ENCODE measurements at places on chromosomes 2 and 18.

GRCh38 chr18:46173393-46174341 lies 69.5 kb downstream of the HAUS1 start:
- DNase-seq = peak; percentile 93

DNA sequence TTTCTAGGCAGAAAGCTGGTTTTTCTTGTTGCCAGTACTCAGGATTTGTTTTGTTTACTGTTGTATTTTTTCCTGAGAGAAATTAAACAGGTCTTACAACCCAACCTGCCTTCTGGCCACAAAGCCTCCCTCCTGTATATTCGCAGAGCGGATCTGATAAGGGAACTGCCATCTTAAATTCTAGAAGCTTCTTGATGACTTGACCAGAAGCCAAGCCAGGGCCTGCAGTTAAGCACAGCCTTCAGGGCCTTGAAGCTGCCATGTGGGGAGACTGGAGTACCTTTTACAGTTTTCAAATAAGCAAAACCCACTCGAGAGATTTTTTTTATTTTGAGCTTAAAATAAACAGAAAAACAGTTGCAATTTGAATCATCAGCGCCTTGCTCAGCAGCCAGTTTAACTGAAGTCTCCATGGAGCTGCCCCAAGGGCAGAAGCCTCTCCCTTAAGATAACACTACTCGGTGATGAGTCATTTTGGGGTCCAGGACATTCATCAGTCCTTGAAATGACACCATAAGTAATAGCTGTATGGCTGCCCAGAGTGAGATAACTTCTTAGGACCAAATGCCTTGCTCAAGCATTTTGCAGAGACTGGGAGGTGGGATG lies 51.5 kb upstream of the PHLPP1 start:
- no peak for DNase-seq

DNA sequence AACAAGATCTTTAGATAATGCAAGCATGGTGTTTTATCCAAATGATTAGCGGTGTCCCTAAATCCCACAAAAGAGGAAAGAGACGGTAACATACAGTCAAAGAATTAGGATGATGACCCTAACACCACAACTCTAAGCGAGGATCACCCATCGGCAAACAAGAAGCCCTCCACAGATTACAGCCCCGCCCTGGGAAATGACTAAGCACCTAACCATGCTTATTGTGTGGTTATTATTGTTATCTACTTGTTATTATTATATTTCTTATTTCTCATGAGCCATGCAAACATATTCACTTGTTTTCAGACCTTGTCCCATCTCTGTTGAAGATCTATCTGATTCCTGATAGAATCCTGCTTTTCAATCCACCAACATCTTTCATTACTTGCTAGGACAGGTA lies 651.3 kb downstream of the NYAP2 start:
- no peak for DNase-seq

DNA sequence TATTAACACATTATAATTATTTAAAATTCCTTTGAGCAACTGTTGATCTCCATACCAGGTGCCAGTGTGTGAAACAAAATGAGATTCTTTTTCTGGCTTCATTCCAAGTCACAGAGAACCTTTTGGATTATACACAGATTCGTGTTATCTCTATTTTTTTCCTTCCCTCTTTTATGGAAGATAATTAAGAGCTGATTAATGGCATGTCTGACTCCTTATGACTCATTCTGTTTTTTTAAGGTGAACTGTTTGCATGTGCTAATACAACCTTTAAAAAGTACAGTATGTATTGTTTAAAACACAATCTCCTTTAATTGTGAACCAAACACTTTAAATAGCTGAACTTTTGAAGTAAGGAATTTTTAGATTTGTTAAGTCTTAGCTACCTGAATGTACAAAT lies 39.3 kb downstream of the PELI1 start:
- no peak for DNase-seq

DNA sequence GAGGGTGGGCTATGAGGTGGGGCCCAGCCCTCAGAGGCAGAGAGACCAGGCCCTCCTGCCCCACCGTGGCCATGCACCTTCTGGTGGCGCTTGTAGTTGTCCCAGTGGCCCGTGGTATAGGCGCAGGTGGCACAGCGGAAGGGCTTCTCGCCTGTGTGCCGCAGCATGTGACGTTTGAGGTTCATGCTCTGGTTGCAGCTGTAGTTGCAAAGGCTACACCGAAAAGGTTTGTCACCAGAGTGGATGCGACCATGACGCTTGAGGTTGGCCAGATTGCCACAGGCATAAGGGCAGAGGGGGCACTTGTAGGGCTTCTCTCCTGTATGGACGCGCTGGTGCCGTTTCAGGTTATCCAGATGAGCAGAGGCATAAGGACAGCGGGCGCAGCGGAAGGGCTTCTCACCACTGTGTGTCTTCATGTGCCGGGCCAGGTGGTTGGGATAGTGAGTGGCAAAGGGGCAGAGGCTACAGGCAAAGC lies 2.9 kb downstream of the ZNF513 start:
- DNase-seq = no peak

- DNase-seq = no peak
These were observed 31.2 kb downstream of the STAMBP start for GRCh38 chr2:73859721-73860586.

GRCh38 chr18:26843760-26844159 lies 21.7 kb downstream of the AQP4 start:
- DNase-seq = no peak

DNA sequence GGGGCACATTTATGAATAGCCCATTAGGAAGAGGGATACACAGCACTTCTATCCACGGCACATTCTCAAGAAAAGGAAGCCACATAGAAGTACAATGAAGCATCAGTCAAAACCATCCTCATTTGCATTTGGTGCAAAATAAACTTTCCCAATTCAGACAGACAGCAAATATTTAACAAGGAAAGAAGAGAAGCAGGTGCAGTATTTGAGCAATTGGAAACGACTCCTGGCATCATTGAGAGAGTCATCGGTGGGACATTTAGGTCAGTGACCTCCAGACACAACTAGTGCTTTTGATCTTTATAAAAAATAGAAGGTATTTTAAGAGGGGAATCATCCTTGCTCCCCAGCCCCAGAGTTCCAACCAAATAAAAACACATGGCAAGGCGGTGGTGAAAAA lies 118.0 kb downstream of the MREG start:
- DNase-seq = no peak

GRCh38 chr2:20479835-20480234 lies 33.0 kb downstream of the RHOB start:
- no peak for DNase-seq

DNA sequence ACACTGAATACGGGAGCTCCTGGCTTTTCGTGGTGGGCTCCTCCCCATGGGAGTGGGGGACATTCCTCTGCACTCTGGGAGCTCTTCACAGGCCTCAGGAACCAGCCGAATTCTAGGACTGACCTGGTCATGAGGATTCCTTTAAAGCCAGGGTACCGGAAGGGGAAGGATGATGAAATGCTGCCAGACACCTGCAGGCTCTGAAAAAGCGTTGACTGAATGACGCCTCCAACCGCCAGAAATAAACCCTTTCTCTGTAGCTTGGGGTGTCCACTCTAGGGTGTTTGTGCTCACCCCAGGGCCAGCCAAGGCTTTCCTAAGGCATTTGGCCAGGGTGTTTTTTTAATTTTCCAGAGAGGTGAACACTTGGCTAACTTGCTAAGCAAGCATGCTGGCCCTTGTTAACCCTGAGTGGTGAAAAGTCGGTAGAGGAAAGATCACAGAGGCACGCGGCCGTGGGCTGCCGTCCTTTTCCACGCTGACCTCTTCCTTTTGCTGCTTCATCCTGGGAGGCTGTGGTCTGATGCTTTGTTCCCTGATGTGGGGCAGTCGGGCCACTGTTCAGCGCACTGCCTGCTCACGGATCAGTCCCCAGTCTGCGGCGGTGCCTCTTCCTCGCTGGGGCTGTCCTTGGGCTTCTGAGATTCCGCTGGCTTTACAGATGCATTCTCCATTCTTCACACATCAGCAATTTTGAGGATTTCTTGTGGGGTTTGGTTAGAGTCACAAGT lies 32.0 kb downstream of the IMPA2 start:
- no peak for DNase-seq

DNA sequence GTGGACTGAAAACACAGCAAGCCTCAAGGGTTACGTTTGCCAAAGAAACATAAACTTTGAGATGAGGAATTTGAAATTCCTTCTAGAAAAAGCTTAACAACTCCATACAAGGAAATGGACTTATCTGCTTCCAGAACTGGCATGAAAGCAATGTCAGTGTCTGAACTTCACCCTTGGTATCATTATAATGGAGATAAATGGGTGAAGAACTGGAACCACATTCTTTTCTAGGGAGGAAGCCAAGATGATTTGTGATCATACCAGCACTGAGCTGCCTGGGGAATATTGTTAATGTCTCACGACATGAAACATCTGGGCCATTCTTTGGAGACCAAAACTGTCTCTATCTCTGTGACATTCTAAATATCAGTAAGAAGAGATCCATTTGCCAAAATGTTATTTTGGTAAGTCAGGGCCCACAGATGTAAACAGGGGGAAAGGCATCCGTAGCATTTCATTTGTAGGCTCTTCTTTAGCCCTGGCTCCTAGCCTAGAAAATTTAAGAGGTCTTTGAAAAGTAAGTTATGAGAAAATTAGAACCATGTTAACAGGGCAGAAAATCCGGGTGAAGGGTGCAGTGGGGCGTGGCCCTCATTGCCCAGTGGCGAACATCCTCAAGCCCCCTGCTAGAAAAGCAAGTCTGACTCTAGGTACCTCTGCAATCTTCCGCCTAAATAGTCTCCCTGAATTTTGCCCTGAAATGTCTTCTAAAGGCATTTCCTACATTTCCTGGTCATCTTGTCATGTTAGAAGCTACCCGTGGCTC lies 295.3 kb upstream of the EPAS1 start:
- no peak for DNase-seq

- no peak for DNase-seq
These were observed 147.5 kb upstream of the BCL2L11 start for GRCh38 chr2:110973262-110973661.

- DNase-seq = no peak
These were observed 29.3 kb downstream of the COX7A2L start for GRCh38 chr2:42331569-42332284.

DNA sequence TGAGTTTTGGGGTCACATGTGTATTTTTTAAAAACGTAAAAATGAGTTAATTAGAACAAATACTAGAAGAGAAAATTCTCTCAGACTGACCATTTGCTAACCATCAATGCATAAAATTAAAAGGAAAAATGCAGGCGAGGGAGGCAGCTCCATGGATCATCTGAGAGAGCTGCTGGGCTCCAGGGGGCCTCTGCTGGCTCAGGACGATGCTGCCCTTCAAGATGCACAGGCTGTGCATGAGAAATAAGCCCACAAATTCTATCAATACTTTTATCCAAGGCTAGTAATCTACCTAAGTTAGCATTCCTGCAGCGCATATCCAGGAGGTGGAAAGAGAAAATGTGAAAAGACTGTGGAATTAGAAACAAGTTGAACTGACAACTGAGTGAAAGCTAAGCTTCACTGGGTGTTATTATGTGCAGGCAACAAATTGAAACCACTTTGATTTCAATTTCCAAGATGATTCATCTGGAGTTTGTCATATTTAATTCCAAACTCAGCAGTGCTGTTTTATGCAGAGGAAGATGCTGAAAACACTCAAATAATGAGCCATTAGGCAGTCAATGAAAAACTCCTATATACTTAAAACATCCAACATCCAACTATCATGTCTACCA lies 261.1 kb downstream of the NBAS start:
- DNase-seq = no peak

- no peak for DNase-seq
These were observed 206.7 kb downstream of the HDAC4 start for GRCh38 chr2:239193925-239194677.
